ENCODE measurements at places on chromosomes 12 and 14.
A peak's percentile ranks its signal among the peaks of the same experiment; 100 is the strongest.

GRCh38 chr14:78164226-78164853 lies 5.8 kb upstream of the NRXN3 start:
- DNase-seq, result no peak

- no peak for DNase-seq
Measured at GRCh38 chr12:48681399-48681709, 684 bp downstream of the KANSL2 start.

DNA sequence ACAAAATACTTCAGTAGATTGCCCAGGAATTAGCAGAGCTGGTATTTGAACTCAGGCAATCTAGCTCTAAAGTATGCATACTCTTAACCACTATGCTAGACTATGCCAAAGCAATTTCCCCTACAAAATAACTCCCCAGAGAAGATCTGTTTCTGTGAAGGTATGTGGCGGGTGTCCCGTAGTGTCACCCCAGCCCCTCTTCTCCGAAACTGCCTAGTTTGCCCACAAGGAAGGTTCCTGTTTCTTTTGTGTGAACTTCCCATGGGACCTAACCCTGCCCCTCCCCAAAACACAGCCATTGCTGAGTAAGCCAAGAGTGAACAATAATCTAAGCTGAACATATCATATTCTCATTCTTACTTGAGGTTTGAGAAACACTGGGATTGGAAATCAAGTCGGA lies 15.5 kb upstream of the RAP1B start:
- DNase-seq, result no peak

- no peak for DNase-seq
Measured at GRCh38 chr14:50773632-50774541, 57.1 kb downstream of the NIN start.

- DNase-seq, result no peak
Measured at GRCh38 chr14:77140359-77141213, 1.0 kb downstream of the ZDHHC22 start.

DNA sequence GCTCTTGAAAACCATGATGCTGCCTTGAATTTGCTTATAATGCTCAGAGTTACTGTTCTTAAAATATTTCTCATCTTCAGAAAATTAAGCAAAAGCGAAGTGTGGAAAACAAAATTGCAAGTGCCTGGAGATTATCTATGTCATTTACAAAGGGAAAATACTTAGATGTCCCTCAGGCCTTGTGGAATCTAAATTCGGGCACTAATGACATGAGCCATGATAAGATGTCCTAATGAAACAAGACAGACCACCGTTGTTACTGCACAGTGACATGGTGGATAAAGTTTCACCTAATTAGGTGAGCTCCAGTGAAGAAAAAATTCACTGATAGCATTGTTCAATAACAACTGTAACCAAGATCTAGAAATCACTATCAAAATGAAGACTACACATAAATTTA lies 30.4 kb downstream of the PPP1R13B start:
- no peak for DNase-seq

- no peak for DNase-seq
Measured at GRCh38 chr14:52551205-52551604, 1.1 kb downstream of the TXNDC16 start.

DNA sequence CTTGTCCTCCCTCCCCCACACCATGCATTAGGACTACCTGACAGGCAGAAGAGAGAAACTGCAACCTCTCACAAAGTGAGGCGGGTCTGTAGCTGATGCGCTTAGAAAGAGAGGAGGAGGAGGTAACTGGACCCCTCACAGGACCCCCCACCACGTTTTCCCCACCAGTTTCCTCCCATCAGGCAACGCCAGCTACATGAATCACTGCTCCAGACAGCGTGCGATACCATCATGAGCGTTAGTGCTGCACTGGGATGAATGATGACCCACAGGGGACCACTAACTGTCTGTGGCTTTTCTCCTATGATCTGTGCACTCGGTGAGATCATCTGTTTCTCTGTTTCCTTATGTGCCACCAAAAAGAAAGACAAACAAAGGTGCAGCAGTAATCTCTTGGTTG lies 77.7 kb downstream of the KCNK10 start:
- no peak for DNase-seq

DNA sequence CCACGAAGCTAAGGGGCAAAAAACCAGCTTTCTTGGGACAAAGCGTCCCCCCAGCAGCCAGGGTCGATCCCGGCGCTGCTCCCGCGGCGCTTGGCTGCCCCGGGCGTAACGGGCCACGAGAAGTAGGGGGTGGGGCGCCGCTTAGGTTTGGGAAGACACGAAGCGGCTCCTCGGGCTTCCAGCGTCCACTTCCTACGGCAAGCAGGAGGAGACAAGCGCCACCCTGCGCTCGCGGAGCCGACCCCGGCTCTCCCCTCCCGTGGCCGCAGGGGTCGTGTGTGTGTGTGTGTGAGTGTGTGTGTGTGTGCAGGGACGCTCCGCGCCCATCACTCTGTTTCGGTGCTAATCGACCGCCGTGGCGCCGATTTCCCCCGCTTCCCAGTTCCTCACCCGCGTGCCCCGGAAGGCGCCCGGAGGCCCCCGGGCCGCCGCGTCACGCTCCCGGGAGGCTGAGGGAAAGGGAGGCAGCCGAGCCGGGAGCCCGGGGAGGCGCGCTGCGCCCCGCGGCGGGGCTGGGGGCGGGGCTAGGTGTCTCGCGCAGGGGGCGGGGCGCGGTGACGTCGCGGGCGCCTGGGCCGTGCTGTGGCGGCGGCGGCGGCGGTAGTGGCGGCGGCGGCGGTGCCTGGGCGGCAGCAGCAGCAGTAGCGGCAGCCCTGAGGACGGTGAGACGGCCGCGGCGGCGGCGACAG lies at the start of gene ERC1:
Gene ERC1 (plus strand): TSS at position 563 of the 689 bp plus-strand sequence. CDS start 36,681 bp downstream, outside the sequence.
- peak; percentile 94 for DNase-seq

GRCh38 chr14:64438181-64438841 lies 27.0 kb upstream of the AKAP5 start:
- DNase-seq, result no peak

DNA sequence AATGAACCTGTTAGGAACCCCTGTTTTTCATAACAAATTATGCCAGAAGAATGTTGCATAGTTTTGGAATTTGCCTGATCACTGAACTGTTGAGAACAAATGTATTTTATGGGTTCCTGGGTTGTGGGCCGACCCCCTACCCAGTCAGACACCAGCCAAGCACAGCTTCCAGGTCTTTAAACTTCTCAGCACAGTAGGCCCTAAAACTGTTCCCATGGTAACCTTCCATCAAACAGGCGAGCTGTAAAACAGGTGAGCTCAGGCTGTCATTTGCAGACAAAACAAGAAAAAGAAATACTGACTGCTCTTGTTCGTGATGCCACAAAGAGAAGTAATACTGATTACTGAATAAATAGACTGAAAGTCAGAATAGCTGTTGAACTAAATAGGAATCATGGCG lies 147.0 kb downstream of the PTPRO start:
- DNase-seq, result no peak

DNA sequence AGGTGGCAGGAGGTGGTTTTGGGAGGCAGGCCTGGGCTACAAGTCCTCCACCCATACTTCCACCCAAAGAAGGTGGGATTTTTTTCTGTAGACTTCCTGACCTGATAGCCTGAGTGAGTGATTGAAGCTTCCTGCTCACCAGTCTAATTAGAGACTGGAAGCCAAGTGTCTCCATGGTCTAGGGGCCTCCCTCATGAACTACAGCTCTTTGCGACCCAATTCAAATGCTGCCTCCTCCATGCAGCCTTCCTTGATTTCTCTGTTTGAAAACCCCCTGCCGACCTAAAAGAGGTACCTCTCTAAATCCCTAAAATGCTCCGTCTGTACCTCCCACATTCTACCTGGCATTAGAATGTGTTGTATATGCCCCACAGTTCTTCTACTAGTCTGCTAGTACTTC lies 124.9 kb downstream of the PLXNC1 start:
- DNase-seq, result no peak

DNA sequence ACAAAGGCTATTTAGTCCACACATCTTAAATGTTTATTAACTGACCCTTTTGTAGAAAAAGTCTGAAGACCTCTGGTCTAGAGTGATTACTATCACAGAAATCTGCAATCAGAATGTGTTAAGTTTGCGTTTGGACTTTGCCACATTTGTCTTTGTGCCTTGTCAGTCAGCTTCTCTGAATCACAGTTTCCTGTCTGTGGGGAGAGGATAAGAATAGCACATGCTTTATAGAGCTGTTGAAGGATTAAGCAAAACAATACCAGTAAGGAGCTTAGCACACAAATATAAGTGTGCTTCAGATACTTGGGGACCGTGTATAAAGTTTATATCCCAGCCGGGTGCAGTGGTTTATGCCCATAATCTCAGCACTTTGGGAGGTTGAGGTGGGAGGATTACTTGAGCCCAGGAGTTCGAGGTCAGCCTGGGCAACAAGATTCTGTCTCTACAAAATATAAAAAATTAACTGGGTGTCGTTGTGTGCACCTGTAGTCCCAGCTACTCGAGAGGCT lies 63.0 kb upstream of the BTG1 start:
- DNase-seq, result no peak

DNA sequence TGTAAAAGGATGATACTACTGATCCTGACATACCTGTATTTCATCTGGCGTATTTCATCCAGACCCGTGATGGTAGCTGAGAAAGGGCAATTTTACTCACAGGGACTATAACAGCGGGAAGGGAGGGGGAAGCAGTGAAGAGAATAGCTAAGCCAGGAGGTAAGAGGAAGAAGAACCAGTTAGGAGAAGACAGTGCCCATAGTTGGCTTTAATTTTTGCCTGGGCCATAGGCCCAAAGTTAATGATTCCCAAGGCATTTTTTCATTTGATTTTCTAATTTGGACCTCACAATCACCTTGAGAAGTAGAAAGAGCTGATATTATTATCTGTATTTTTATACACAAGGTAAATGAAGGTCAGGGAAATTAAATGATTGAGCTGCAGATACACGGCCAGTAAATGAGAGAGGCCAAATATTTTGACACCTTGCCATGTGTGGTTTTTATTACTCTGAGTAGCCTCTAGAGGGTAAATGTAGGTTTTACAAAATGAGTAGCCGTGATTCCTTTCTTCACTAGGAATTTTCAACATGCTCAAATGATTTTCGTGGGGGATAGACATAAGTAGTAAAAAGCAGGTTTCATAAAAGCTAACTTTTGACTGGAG lies 382.2 kb downstream of the FUT8 start:
- no peak for DNase-seq

DNA sequence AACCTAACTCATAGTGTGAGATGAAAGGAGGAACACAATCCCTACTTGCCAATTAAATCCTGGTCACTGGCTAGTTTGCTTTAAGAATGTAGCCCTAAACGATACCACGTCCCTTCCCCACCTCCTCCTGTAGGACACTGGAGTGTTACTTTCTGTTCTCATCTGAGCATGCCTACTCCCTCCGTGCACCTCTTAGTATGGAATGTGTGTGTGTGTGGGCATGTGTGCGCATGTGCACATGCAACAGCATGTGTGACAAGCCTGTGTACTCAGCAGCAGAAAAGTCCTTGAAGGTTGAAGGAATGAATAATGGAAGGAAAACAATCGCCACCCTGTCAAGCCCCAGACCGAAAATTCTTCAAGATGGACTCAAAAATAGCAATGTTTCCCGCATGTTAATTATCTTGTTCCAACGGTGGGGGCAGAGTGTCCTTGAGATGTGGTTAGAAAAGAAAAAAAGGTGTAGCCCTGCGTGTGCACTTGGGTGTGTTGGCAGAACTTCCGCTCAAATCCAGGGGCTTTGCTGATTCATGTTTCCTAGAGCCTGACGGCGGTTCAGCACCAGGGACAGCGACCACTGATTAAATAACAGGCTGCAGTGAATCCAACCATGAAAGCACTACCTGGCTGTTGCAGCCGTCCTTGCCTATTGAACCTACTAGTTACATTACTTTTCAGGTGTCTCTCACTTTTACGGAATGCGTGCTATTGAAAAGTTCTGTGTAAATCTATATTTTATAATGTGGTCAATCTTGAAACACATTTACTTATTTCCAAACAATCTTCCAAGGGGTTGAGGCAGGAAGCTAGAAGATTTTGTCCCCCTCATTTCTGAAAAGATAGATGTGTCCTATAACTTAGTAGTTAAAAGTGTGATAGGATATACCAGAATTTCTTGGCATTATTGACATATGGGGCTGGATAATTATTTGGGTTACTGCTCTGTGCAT lies 79.8 kb downstream of the SRRM4 start:
- peak; percentile 41 for DNase-seq

DNA sequence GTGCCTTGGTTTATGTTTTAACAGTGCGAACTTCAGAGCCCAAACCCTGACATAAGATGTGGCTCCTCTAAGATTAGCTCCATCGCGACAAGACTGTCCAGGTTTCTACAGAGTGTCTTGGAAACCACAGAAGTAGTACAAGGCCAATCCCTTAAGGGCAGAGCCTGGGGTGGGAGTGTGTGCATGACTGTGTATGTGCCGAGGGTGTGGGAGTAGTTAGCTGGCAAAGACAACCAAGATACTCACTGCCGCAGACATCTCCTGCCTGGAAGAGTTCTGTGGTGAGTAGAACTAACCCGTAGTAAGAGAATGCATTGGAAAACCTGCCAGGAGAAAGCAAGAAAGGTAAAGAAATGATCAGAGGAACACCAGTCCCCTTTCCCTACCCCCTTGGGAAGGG lies 54.1 kb downstream of the DAO start:
- DNase-seq, result no peak

- DNase-seq, result no peak
Measured at GRCh38 chr12:27508736-27509431, 15.1 kb upstream of the PPFIBP1 start.

- DNase-seq, result no peak
Measured at GRCh38 chr12:13369474-13370056, 173.0 kb downstream of the EMP1 start.

DNA sequence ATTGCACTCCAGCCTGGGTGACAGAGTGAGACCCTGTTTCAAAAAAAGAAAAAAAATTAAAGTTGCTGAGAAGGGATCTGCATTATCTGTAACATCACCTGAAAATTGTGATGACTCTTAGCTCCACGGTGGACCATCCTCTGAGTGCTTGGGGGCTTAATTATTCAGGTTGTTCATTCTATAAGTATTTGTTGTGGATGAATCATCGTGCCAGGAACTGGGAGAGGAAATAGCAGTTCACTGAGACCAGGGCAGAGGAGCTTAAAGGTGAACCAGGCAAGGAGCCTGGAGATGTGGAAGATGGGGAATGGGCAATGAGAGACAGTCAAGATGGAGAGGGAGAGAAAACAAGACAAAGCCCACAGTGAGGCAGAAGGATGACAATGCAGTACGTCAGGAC lies 25.5 kb upstream of the GSC start:
- DNase-seq, result no peak

- DNase-seq, result peak; percentile 49
Measured at GRCh38 chr12:69935651-69936100, 110.6 kb downstream of the MYRFL start.

DNA sequence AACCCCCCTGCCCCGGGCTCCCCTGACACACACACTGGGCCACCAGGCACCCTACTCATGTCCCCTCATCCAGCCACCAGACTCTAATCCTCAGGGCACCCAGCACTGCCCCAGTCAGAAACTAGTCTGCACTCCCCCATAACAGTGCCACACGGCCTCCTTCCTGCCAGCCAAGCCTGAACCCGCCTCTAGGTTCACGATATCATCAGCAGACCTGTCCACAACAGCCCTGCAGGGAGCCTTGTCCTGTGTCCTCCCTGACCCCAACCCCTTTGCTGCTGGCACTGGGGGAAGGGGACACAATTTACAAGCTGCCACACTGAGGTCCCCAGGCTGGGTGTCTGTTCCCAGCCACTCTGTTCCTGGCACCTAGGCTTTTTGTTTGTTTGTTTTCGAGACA lies 33.6 kb downstream of the LTBP2 start:
- no peak for DNase-seq
